ENCODE measurements at places on chromosomes 13 and 19. TPM values are rescaled to one million over a fixed set of nuclear protein-coding genes. Genes with fewer than 3 reads are reported as not detected.

HOMER3 gene
- 10.4 TPM for total RNA-seq

CYP4F12 gene
- 3.4 TPM for total RNA-seq

NALCN gene
- 7.9 TPM for total RNA-seq

ZNF439 gene
- total RNA-seq: 3.7 TPM

DNA sequence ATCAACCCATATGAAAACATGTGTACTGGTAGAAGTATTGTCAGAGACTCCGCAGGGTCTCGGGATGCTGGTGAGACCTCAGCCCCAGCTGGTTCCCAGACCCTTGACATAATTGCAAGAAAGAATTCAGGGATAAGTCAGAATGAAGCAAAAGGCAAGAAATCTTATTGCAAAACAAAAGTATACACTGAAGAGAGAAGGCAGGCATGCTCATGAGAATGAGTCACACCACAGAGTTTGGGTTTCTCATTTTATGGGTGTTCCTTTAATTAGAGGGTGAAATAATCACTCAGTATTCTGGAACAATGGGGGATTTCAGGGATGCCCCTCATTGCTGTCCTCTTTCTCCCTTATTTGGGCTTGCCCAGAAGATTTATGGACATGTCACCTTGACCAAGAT, 1423.8 kb upstream of the MIR17HG start:
- no peak for DNase-seq

- no peak for DNase-seq
Observed at GRCh38 chr19:41623360-41623759, 3.5 kb downstream of the CEACAM4 start.

- DNase-seq: no peak
Observed at GRCh38 chr13:99191900-99192399, 8.7 kb upstream of the UBAC2 start.

All from left ventricle myocardium superior (tissue), 1 donor.